ENCODE measurements at places on chromosomes 7 and 10.

DNA sequence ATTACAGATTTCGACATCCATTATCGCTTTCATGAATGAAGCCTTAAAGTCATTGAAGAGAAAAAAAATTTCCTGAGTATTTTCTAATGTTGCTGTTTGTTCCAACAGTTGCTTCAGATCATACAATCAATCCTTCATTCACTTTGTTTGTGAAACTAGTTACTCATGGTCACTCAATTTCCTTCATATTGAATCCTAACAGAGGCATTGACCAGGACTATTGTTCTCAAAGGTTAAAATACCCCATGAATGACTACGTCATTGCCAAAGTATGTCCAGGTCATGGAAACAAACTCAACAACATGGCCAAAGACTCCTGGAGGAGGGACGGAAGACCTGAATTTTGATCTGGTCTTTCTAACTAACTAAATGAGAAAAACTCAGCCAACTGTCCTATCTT, 54.0 kb upstream of the ABCB5 start:
- no peak for DNase-seq

GRCh38 chr7:44415047-44415446, 75.4 kb downstream of the NUDCD3 start:
- no peak for DNase-seq

DNA sequence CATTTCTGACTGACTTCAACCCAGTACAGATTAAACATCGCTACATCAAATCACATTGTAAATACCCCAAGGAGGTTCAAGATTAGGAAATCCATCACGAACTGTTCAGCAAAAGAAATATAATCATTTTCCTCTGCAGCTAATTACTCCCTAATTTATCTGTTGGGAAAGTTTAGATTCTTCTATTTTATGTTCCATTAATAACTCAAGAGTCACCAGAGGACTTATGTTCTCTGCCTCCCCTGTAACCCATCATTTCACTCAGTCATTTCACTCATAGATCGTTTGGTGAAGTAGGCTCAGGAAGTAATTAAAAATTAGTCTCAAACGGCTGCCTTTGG, 45.2 kb downstream of the FAM171A1 start:
- DNase-seq: no peak

- DNase-seq: no peak
Observed at GRCh38 chr7:131143869-131144268, 183.8 kb upstream of the MKLN1 start.

GRCh38 chr7:55539380-55539779, 32.9 kb downstream of the VOPP1 start:
- DNase-seq: no peak

GRCh38 chr10:7829289-7829834, 11.1 kb downstream of the TAF3 start:
- no peak for DNase-seq

- DNase-seq: no peak
Observed at GRCh38 chr7:19305698-19306097, 160.5 kb upstream of the FERD3L start.

- DNase-seq: no peak
Observed at GRCh38 chr10:69232736-69233480, 12.8 kb downstream of the HKDC1 start.

GRCh38 chr10:130463104-130463875, 327.1 kb downstream of the GLRX3 start:
- no peak for DNase-seq

- DNase-seq: no peak
Observed at GRCh38 chr7:68432585-68432984, 1165.7 kb upstream of the AUTS2 start.

- DNase-seq: no peak
Observed at GRCh38 chr10:95431900-95432342, 129.2 kb downstream of the SORBS1 start.

DNA sequence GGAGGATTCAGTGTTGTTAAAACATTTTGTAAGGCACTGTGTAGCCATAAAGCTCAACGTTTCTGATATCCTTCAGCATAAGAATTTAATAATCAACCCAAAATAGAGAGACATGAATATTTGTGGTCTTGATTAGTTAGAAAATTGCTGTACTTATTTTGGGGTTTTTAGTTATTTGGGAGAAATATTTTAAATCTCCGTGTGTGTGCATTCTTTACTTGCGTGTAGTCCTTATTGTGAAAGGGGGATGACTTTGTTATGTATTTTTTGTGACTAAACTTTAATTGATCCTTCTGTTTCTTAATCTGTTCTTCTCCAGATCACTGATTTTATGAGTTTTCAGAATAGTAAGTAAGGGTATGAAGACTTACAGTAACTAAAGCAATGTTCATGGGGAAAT, 81.2 kb downstream of the ZNRF2 start:
- no peak for DNase-seq

DNA sequence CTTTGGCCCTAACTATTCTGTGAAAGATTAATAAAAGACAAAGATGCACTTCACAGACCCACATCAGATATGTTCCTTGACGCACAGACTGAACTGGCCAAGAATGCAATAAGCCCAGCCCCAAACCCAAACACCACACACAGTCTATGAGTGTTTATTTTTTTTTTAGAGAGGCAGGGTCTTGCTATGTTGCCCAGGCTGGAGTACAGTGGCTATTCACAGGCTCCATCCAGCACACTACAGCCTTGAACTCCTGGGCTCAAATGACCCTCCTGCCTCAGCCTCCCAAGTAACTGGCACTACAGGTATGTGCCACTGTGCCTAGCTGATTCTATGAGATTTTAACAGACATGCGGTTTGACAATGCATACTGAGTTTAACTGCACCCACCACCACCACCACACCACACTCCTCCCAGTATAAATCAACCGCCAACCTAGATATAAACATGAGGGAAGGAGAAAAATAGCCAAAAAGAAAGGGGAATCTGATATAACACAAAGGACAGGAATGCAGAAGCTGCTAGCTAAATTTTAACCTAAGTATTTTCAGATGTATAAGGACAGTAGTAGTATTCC, 35.1 kb upstream of the SLC26A3 start:
- no peak for DNase-seq

DNA sequence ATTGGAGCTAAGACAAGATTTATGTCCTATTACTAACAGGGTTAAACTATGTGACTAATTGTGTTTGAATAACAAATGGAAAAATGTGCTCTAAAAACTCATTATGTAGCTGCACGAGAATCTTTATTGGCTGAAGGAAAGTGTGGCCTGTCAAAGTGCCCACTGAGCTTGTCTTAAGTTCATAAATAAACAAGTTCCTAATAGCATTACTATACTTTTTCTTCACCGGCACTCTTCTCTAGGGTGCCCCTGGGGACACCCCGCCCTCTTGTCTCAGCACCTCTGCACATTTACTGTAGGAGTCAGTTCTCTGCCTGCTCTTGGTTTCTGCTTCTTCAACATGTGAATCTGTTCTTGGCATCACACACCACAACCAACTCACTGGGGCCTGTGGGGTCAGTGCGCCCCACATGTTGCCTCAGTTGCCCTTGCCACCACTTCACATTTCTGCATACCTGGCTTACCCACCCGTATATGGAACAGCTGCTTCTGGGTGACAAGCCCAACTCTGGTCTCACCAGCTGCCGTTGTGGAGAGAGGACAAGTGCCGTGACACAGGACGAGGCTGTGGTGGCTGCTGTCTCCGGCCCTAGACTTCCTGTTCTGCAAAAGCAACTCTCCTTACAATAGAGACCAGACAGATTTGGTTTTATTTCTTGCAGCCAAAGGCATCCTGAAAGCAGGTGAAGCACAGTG, 96.3 kb upstream of the DDC start:
- DNase-seq: no peak

- DNase-seq: no peak
Observed at GRCh38 chr10:14358886-14359573, 28.3 kb upstream of the FRMD4A start.

DNA sequence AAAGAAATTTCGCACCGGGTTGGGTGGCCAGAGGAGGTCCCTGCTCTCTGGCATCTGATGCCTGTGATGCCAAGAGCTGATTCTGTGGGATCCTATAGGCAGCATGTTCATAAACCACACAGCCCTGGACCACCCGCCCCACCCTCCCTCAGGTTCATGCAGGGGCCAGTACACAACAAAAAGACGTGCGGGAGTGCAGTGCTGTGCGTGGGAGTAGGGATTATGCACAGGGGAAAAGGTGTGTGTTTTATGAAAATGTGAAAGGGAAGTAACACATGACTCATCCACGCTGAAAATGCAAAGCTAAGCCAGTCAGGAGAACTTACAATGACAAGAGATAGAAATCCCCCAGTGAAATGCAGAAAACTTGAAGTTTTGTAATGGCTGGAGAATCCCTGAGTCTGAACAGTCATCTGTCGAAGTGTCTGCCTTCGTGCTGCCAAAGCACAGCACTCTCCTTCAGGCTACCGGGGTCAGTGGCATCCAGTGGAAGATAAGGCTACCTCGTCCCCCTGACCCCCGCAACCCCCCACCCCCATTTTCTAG, 1.1 kb downstream of the KIAA1217 start:
- DNase-seq: no peak

- no peak for DNase-seq
Observed at GRCh38 chr7:23175938-23176337, 5.9 kb upstream of the NUP42 start.

DNA sequence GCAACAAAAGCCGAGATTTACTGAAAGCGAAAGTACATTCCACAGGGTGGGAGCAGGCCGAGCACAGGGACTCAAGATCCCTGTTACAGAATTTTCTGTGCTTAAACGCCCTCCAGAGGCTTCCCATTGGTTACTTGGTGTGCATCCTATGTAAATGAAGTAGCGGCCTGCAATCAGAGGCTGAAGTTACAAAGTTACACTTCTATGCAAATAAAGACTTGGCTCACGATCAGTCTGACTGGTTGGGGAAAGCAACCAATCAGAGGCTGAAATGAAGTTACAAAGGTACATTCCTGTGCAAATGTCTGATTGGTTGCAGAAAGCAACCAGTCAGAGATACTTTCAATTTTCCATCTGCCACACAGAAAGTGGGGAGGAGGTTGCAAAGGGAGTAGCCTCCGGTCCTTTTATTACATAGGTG, 4.1 kb downstream of the ACBD7 start:
- no peak for DNase-seq

DNA sequence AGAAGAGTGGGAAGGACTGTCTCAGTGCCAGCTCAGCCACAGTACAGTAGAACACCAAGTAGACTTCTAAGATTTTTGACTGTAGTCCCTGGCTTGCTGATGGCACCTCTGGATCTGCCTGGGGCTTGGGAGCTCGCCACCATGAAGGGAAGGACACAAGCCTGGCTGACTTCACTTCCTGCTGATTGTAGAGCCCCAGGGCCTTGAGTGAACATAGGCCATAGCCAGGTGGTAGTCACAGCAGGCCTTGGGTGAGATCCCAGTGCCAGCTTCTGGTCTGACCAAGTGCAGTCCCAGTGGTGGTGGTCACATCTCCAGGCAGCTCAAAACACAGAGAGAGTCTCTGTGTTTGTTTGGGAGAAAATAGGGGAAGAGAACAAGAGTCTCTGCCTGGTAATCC, 57.6 kb upstream of the HBP1 start:
- no peak for DNase-seq

GRCh38 chr7:39700165-39700564, 76.8 kb downstream of the RALA start:
- DNase-seq: no peak

DNA sequence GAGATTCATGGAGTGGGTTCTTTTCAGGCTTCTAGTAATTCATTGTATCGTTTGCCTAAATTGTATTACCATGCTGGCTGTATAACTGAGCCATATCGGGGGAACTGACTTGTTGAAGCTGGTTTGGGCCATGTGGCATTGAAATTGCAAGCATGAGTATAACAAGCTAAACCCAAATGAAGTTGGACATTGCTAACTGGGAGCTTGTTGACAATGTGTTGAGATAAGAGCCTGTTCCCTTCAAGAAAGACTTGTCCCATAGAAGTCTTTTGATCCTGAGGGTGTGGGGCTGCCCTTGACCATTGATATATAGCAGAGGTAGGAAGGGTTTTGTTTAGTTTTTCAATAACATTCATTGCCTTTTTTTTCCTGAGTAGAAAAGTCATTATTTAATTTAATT, 156.0 kb downstream of the VTI1A start:
- DNase-seq: no peak

- no peak for DNase-seq
Observed at GRCh38 chr10:63763744-63764143, 242.5 kb downstream of the REEP3 start.

DNA sequence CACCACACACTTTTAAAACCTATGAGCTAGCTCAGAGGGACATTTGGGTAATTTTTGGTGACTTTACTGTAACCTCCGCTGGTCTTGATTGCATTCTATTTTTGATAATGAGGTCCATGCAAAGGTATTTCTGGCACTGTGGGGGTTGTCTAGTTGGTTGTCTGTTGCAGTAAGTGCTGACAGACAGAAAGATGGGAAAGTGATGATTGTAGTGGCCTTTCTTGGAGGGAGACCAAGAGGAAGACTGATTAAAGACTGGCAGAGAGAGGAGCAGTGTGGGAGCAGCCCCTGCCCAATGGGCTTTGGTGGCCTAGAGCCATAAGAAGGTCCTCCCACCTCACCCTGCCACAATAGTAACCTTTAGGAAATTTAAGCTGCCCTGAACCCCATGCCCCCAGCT, 173.4 kb upstream of the CTBP2 start:
- DNase-seq: no peak

DNA sequence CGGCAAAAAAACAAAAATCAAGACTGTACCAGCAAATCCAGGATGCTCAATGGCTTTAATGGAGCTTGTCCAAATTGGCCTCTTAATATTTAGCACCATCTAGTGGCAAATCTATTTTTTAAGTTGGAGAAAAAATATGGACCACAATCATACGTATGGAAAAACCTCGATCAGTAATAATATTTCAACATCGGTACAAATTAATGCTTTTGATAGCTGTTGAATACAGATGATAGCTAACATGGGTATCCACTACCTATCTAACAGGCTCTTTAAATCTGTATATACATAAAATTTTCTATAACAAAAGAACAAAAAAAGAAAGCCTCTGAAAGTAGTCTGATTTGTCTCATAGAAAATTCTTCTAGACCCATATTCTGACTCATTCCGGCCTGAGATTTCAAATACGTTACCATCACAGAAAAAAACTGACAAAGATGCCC, 29.2 kb downstream of the COA1 start:
- DNase-seq: no peak

GRCh38 chr10:102581981-102582580, 62.2 kb upstream of the TRIM8 start:
- DNase-seq: no peak

DNA sequence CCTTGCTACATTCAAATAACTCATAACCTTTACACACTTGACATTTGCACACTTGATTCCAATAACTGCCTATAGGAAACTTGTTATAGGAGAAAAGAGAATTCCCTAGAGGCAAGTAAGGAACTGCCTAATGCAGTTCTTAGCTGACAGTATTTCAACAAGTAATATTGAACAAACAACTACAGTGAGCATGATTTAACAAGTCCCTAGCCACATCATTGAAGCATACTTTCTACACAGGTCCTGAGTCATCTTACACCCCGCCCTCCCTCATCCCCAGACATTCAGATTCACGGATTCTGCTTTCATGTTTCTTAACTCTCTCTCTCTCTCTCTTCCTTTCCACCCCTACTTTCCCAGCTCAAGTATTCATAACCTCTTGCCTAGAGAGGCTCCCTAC, 153.5 kb downstream of the LSM5 start:
- DNase-seq: no peak

GRCh38 chr10:78578929-78579328, 489.8 kb upstream of the ZMIZ1 start:
- DNase-seq: no peak

- DNase-seq: no peak
Observed at GRCh38 chr10:98528166-98528804, 81.5 kb upstream of the HPS1 start.

- no peak for DNase-seq
Observed at GRCh38 chr7:85627791-85628586, 441.1 kb upstream of the SEMA3D start.

All from stimulated activated CD8-positive, alpha-beta memory T cell treated with anti-CD3 and anti-CD28 coated beads, Interleukin-15, amount 100 ng/mL, for 24 hours (primary cell).